GM23248 (cell line): ENCODE measurements at places on chromosomes 12 and 14. TPM values are rescaled to one million over a fixed set of nuclear protein-coding genes. Genes with fewer than 3 reads are reported as not detected.
A peak's percentile ranks its signal among the peaks of the same experiment; 100 is the strongest.

DNA sequence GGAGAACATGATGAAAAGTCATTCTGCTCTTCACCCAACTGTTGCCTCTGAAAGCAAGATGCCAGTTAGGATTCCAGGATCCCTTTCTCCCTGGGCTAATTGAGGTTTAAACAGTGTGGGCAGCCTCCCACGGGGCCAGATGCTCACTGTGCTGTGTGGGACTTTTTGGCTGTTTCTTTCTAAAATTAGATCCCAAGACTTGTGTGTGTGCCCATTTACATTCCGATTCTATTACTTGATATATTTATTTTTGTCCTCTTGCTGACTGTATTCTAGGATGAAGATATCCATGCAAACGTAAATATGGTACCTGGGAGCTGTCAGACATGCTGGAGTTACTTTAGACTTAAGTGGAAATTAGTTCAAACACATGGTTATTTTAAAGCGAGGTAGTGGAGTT lies 6.2 kb downstream of the IFT43 start:
- peak; percentile 65 for DNase-seq

- no peak for DNase-seq
Observed at GRCh38 chr12:125222876-125223275, 157.6 kb downstream of the AACS start.

GRCh38 chr12:115088995-115089841 lies 405.2 kb upstream of the TBX3 start:
- DNase-seq = no peak

GRCh38 chr14:28780843-28781820 lies 14.5 kb downstream of the FOXG1 start:
- no peak for DNase-seq

- peak; percentile 42 for DNase-seq
Observed at GRCh38 chr14:36747411-36748184, 85.9 kb downstream of the PAX9 start.

DNA sequence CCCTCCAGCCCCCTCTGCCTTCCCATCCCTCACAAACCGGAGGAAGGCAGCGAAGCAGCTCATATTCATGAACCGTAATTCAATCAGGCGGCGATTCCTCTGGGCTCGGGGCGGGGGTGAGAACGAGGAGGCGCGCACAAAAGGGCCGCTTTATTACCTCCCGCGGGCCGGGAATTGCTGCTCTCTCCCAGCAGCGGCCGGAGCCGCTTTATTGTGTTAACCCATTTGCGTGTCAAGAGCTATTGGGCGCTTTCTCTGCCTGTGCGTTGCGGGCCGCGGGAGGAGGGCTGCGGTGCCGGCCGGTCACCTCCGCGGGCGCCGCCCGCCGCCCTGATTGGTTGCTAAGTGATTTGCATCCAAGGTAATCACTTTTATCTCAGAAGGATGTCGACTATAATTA lies 4.8 kb downstream of the FAM222A start:
- DNase-seq = no peak

DNA sequence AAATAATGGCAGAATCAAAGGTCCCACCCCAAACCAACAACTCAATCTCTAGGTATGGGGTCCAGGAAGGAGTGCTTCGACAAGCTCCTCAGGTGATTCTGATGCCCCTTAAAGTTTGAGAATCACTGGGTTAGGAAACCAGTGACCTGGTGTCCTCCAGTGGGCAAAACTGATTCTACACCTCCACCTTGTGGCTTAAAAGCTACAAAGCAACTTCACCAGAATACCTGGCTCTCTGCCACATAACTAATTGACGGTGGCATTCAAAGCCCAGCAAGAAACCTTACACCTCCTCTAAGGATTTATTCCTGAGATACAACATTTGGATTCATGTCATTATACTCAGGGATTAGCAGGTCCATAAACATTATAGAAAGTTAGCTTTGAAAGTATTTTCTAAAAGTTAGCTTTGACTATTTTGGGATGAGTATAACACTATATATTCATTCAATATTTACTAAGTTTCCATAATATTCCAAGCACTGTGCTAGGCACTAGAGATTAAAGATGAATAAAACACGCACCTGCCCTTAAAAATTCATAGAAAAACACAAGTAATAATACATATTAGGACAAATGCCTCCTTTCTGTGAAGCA lies 45.4 kb downstream of the DCAF5 start:
- peak; percentile 85 for DNase-seq

The CLEC4A gene
- total RNA-seq = not detected in 2 replicates

DNA sequence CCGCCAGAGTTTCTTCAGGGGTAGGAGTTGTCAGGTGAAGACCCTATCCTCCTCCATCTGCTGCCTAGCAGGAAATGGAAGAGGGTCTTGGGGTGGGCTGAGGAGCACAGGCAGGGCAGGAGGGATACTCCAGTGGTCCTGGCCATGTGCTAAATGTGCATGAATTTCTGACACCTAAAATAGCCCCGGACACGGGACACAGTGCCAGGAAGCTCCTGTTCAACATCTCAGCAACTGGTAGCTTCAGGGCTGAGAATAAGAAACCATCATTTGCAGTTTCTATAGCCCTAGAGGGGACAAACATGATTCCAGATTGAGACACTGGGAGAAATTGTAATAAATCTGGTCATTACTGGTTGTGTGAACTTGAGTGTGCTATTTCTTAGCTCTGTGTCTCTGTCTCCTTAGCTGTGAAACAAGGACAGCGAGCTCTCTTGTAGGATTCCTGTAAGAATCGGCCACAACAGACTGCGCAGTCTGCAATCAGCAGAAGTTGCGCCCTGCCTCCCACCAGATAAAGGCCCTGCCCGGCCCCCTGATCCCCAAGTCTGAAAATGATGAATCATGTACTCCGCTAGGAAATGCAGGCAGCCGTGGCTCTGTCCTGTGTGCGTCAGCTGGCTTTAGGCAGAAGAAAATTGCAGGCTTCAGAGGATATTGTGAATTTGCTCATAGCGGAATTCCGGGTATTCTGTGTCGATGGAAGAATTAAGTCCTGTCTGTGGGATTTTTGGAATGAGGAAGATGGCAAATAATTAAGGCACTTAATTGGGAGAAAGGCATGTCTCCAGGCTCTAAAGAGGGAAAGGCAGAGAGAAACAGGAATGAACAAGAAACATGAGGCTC lies 35.2 kb upstream of the MEG3 start:
- no peak for DNase-seq

- DNase-seq = no peak
Observed at GRCh38 chr12:72937486-72937885, 665.3 kb downstream of the TRHDE start.
